NCI-H1436 (cell line): ENCODE measurements at places on chromosomes 16 and 17.
A peak's percentile ranks its signal among the peaks of the same experiment; 100 is the strongest.

DNA sequence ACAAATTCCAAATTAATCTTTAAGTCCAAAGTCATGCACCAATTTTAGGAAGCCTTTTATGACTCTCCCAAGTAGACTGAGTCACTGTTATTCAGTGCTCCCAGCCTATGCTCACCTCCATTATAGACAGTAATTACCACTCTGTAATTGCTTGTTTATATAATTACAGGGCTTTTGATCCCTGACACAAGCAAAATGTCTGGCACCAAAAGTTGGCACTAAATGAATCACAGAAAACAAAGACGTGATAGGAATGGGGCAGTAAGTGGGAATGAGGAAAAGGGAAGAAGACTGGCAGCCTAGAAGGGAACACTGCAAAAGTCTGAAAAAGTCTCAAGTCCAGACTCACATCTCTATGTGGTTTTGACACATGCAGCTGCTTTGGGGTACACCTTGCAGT, 94.1 kb downstream of the SLC39A11 start:
- DNase-seq = no peak

DNA sequence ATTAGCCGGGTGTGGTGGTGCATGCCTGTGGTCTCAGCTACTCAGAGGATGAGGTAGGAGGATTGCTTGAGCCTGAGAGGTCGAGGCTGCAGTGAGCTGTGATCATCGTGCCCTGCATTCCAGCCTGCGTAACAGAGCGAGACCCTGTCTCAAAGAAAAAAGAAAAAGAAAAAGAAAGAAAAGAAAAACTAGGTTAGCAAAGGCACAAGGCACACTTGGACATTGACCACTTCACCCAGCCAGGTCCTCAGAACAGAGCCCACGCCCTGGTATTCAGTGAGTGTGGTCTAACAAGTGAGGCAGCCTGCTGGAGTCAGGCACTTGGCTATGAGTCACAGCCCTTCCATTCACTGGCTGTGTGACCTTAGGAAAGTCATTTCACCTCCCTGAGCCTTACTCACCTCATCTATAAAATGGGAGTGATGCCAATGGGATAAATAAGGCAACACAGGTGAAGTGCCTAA, 10.4 kb downstream of the MILR1 start:
- no peak for DNase-seq

- DNase-seq = no peak
These were observed 3.3 kb upstream of the HBZ start for GRCh38 chr16:149024-149660.

GRCh38 chr16:49701789-49702494, 154.0 kb downstream of the ZNF423 start:
- DNase-seq = peak; percentile 18

DNA sequence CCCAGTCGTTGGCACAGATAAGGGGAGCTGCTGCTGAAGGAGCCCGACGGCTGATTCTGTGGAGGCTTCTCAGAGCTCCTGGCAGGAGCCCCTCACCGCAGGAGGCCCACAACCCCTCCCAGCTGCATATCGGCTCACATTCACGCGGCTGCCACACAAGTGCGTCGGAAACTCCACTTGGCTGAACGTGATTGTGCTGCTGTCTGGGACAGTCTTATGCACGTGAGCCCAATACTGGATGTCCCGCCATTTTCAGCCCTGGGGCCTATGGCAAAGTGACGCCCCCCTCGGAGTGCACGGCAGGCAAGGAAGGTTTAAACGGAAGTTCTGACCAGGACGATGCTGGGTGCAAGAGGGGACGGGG, 8.7 kb upstream of the PITPNA start:
- no peak for DNase-seq

GRCh38 chr17:80220054-80220735, at the start of the genes SGSH and SLC26A11:
SGSH (minus strand) TSS chr17:80220333; CDS start chr17:80220313, 20 bp downstream.
SLC26A11 (plus strand) TSS chr17:80220427; CDS start chr17:80221561, 1,134 bp downstream.
- DNase-seq = peak; percentile 49

- no peak for DNase-seq
These were observed 231.2 kb downstream of the SEC14L1 start for GRCh38 chr17:77371888-77372443.

DNA sequence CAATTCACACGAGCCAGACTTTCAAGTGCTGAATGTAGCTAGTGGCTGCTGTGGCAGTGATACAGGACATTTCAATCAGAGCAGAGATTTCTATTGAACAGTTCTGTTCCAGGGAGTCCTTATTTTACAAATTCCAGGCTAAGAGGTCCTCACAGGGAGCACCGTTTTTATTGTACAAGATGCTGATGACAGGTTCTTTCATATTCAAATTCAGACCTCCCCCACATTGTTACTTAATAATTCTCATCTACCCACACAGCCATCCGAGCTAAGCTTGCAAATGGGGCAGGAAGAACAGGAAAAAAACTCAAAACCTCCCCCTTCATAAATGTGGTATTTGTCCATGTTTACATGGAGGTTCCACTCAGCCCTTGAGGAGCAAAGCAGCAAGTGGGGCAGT, 9.8 kb downstream of the GABARAPL2 start:
- no peak for DNase-seq

DNA sequence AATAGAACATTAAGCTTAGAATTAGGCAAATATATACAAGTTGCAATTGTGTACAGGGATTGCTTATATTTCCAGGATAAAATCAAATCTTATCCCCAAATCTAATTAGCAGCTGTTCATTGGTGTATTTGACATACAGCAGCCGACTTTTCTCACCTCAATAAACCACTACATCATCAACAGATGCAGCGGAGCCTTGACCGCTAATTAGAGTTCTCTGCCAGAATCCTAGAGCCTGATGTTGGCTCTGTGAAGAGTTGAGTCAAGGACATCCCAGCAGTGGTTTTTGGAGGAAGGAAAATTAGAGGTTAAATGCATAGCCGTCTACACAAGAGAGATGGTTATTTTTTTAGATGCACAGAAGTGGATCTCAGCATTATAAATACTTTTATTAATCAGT, 221.9 kb upstream of the CACNG5 start:
- no peak for DNase-seq

GRCh38 chr17:67994817-67995569, 1.3 kb downstream of the C17orf58 start:
- no peak for DNase-seq

- peak; percentile 55 for DNase-seq
These were observed 1.6 kb upstream of the MRPL58 start for GRCh38 chr17:75010683-75011400.

- no peak for DNase-seq
These were observed 40.1 kb upstream of the JPH3 start for GRCh38 chr16:87562201-87562600.

DNA sequence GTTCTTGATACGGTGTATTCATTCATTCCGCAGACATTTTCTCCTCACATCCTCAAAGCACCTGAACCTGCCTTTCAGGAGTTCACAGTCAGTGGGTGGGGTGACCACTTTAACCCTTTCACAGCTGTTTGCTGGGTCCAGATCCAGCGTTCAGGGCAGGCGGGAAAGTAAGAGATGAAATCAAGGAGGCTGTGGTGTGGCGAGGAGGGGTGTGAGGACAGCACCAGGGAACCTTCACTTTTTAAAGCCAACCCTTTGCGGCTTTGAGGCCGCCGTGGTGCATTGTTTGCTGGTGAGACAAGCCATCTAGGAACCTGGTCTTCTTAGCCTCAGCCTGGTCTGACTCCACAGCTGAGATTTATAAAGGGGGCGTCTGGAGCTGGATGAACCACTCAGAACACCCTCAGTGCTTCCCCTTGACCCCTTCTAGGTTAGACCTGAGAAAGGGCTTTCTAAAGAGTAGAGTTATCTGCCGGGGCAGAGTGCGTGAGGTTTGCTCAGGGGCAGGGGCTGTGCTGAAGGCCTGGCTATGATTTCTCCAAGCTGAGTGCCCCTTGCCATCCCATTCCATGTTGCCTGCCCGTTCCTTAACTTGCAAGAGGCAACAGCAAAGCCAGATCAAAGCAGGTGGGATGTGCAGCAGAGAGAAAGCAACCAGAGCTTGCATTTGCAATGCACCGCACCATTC, 933 bp downstream of the CCR7 start:
- DNase-seq = no peak

DNA sequence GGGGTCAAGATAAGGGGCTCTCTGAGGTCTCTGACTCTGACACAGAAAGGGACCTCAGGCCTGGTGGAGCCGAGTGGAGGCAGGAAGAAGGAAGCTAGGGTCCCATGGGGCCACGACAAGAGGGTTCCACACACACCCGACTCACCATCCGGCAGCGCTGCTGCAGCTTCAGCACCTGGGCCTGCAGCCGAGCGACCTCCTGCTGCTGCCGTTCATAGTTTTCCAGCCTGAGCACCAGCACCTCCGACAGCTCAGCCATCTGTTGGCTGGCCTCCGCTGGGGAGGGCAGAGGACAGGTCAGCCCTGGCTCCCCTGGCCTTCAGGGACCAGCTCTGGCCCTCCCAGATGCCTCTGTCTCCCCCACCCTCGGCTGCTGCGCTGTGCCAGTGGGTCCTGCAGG, 6.4 kb downstream of the HAP1 start:
- peak; percentile 40 for DNase-seq

GRCh38 chr17:68011199-68011665, 15.0 kb upstream of the C17orf58 start:
- no peak for DNase-seq

DNA sequence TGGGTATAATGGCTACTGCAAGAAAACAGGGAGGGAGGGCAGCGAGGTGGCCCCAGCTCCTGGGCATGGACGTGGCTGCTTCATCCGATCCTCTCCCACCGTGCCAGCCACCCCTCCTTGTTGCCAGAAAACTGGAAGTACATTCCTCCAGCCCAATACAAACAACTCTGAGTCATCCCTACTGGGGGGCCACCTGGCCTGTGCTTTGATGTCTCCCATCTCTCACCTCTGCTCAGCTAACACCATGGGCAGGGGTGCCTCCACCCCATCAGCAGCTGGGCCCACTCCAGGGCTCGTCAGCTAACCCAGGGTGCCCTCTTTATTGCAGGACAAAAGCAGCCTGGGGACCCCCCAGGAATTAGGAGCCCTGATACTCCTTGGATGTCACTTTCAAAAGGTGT, 2.0 kb downstream of the RHBDF2 start:
- DNase-seq = no peak

GRCh38 chr16:67108931-67109406, 772 bp upstream of the PHAF1 start:
- no peak for DNase-seq

GRCh38 chr16:57906382-57907316, 64.3 kb downstream of the CNGB1 start:
- DNase-seq = no peak

- no peak for DNase-seq
These were observed 45.3 kb downstream of the CPNE2 start for GRCh38 chr16:57137566-57138273.

GRCh38 chr17:50272711-50273653, 1.3 kb upstream of the TMEM92 start:
- peak; percentile 23 for DNase-seq

DNA sequence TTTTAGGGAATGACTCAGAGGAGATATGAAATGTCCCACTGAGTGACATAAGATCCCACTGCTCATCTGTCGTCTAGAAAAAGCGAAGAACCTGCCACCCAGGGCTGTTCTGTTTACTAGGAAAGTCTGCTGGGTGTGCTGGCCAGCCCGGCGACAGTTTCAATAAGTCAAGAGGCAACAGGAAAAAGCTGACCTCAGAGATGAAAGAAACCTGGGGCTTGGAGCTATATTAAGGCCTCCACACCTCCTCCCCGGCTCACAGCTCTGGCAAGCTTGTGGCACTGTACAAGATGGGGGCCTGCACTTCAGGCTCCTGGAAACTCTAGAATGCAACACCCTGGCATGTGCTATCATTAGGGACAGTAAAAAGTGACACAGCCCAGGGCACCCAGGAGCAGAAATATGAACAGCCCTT, 10.6 kb downstream of the ZFHX3 start:
- no peak for DNase-seq

- peak; percentile 64 for DNase-seq
These were observed 84.1 kb upstream of the TOB1 start for GRCh38 chr17:50949989-50950877.

- DNase-seq = no peak
These were observed 870 bp upstream of the ZC3H7A start for GRCh38 chr16:11797957-11798299.

- DNase-seq = peak; percentile 86
These were observed 169.9 kb upstream of the MAF start for GRCh38 chr16:79770244-79771064.

- peak; percentile 93 for DNase-seq
These were observed 108.5 kb downstream of the NLK start for GRCh38 chr17:28151001-28151400.

GRCh38 chr17:68085771-68086381, 50.3 kb downstream of the KPNA2 start:
- no peak for DNase-seq

- no peak for DNase-seq
These were observed 205.4 kb upstream of the KCNJ16 start for GRCh38 chr17:69869667-69870066.

GRCh38 chr17:51660266-51660665, 399.9 kb downstream of the UTP18 start:
- DNase-seq = no peak

DNA sequence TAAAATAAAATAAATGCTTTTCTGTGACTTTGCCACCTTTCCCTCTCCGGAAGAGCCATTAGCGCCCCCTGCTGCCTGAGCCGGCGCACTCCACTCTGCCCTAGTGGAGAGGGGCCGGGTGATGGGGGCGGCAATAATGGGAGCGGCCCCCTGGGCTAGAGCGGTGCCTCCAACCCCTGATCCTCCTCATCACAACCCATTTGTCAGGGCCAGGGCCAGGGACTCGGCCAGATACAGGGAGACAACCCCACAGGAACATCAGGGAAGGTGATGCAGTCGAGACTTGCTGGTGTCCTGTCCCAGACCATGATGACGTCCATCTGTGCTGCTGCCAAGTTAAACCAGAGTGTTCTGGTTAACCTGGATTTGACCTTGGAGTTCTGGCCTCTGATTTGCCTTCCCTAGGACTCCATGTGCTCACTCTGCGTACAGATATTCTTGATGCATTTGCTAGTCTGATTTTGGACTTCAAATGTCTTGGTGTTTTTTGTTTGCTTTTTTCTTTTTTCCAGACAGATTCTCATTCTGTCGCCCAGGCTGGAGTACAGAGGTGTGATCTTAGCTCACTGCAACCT, 46.1 kb upstream of the BPTF start:
- no peak for DNase-seq

GRCh38 chr17:35407531-35407930, 24.8 kb downstream of the SLFN12 start:
- DNase-seq = no peak

DNA sequence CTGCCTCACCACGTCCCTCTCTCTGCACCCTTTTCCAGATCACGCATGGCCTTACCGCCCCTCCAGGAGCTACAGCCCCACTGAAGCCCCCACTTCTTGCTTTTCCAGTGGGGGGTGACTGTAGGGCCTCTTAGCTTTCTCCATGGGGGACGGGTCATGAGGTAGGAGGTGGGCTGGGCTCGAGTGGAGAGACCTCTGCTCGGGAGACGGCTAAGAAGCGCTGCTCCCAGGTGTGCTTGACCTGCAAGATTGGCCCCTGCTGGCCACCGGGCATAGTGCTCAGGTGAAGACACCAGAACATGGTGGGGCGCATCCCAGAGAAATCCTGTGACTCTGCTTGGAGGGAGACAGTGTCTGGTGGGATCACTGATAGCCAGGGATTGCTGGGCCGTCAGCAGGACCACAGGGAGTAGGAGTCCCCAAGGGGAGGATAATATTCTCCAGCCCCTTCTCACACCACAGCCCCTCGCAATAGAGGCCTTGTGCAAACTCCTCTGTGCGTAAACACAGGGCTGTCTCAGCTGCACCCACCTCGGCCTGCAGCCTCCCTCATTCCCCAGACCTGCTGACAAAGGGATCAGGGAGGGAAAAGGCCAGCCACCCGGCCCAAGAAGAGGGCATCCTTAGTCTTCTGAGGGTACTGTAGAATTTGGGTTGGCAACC, 8.9 kb upstream of the GALK1 start:
- DNase-seq = no peak

- DNase-seq = no peak
These were observed 22.1 kb downstream of the CEP112 start for GRCh38 chr17:66169839-66170238.
